Tibial artery (tissue), 4 donors: ENCODE measurements at places on chromosomes 3 and 15.

DNA sequence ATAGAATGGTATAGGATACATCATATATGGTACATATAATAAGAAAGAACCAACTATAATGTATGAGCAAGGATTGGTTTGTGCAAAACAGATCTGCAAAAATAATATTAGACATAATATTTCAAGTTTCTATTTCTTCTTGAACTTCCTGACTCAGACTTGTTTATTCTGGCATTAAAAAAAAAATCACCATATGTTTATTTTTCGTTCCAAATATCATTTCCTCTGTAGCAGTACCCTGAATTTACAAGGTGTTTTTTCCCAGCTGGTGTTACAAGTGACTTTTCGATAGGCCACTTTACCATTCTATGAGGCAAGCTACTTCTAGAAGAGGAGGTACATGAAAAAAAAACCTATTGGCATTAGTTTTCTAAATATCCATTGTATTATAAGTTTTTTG, 785.0 kb downstream of the PDCD6IP start:
- no peak for DNase-seq
- H3K27ac ChIP-seq = no peak overlapping the region
- H3K4me1 ChIP-seq = peaks cover 19% of the 10 kb centered on the region
- H3K4me3 ChIP-seq = no peak overlapping the region
- no peaks in the 10 kb centered on the region for H3K36me3 ChIP-seq
- H3K27me3 ChIP-seq = no peaks in the 10 kb centered on the region

DNA sequence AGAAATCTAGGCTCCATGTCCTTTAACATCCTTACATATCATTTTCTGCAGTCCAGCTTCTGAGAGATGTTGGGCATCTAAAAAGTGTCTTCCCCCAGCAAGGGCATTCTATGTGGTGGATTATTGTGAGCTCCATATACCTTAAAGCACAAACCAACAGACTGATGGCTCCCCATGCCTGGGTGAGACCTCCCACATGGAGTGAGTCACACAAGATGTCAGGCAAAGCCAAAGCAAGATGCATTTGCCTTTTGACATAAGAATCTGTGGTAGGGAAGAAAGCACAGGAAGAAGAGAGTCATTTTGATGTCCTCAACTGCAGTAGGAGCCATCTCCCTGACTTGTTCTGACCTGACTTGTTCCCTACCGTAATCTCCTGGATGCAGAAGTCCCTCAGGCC, 238.7 kb upstream of the EIF1B start:
- no peak for DNase-seq
- H3K27ac ChIP-seq = no peak overlapping the region
- no peaks in the 10 kb centered on the region for H3K27me3 ChIP-seq

GRCh38 chr3:116267116-116267515, 178.2 kb downstream of the LSAMP start:
- DNase-seq = no peak
- no peaks in the 10 kb centered on the region for H3K27me3 ChIP-seq
- H3K27ac ChIP-seq = no peak overlapping the region
- no peak overlapping the region for H3K4me3 ChIP-seq

GRCh38 chr3:10292505-10293419, at the start of gene GHRL:
TSS of gene GHRL (minus strand) at chr3:10292947. CDS start at chr3:10290180, 2,767 bp downstream.
- H3K27ac ChIP-seq = no peak within 1 kb of the TSS
- no peaks in the 10 kb centered on the region for H3K27me3 ChIP-seq
- H3K36me3 ChIP-seq = peaks cover 13% of the 10 kb centered on the region
- DNase-seq = no peak
- H3K4me3 ChIP-seq = no peak within 1 kb of the TSS

GRCh38 chr3:50876947-50877346, 202.2 kb downstream of the DOCK3 start:
- H3K4me1 ChIP-seq = peaks cover 9% of the 10 kb centered on the region
- H3K4me3 ChIP-seq = no peak overlapping the region
- H3K27ac ChIP-seq = no peak overlapping the region
- no peaks in the 10 kb centered on the region for H3K36me3 ChIP-seq
- no peaks in the 10 kb centered on the region for H3K27me3 ChIP-seq

DNA sequence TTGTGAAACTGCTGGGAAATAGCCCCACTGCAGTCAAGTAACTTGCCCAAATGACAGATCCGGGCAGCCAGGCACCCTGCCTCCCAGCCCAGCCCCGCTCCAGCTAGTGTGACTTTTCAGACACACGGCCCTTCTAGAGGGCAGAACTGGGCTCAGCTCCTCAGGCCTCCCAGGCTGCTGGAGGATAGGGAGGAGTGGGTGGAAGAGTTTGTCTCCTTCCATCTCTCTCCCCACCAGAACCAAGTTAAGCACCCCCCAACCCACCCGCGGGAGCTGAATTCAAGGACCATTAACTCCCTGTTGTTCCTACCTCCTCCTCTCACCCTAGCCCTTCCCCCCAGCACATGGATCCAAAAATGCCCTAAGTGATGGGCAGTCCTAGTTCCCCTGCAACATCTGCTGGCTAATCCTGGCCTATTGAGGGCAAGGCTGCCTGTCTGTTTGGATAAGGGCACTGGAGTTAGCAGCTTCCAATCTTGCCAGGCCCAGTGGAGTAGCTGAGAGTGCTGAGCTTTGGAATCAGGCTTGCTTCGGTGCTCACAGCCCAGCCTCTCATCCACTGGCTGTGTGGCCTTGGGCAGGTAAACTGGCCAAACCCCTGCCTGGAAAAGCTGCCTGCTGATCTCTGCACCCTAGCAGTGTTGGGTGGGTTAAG, 3.1 kb downstream of the CCDC33 start:
- H3K27ac ChIP-seq = peak overlapping the region; percentile 25
- DNase-seq = no peak

DNA sequence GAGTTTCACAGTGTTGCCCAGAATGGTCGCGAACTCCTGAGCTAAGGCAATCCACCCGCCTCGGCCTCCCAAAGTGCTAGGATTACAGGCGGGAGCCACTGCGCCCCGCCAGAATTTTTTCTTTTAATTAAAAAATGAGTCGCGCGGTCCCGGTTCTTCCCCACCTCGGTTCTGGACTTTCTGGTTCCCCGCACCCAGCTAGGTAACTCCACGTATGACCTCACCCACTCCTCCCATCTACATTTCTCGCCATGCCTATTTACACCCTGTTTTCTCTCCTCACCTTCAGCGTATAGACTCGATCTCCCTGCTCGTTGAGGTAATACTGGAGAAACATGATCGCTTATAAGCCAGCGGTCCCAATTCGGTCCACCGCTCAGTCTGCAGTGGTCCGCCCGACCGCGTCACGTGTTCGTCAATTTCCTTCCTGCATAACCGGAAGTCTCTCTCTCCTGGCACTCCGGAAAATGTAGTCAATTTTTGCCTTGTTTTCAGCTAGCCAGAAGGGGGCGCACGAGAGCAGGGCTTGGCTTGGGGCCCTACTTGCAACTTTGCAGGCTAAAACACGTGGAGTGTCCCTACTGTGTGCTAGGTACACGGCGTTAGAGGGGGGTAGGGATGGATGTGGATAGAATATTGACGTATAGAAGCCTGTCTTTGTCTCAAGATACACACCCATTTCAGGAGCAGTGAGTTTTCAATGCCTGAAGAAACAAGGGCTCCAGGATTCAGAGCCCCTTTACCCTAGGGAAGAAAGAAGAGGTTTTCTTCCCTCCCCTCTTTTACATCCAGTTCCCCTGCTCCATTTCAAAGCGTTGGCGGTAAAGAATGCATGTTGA, at the start of the genes NOP10 and NUTM1:
NOP10 (minus strand) TSS at position 400 of the 839 bp plus-strand sequence; CDS start at position 337, 63 bp downstream.
NUTM1 (plus strand) TSS at position 579 of the 839 bp plus-strand sequence. CDS start 382 bp downstream, outside the sequence.
- peaks cover 8% of the 10 kb centered on the region for H3K4me1 ChIP-seq
- DNase-seq = peak; percentile 93
- H3K4me3 ChIP-seq = peak within 1 kb of the TSS; percentile 74
- no peaks in the 10 kb centered on the region for H3K27me3 ChIP-seq
- peak within 1 kb of the TSS; percentile 84 for H3K27ac ChIP-seq
- no peaks in the 10 kb centered on the region for H3K36me3 ChIP-seq

- H3K36me3 ChIP-seq = no peaks in the 10 kb centered on the region
- H3K4me1 ChIP-seq = peaks cover 48% of the 10 kb centered on the region
- H3K27me3 ChIP-seq = no peaks in the 10 kb centered on the region
- DNase-seq = peak; percentile 44
- H3K27ac ChIP-seq = peak overlapping the region; percentile 85
Measured at GRCh38 chr3:72171463-72171881, 386.5 kb upstream of the PROK2 start.

- no peaks in the 10 kb centered on the region for H3K27me3 ChIP-seq
- no peak overlapping the region for H3K4me3 ChIP-seq
- no peak overlapping the region for H3K27ac ChIP-seq
- H3K4me1 ChIP-seq = no peaks in the 10 kb centered on the region
- no peak for DNase-seq
- H3K36me3 ChIP-seq = no peaks in the 10 kb centered on the region
Measured at GRCh38 chr3:167572991-167573390, 80.8 kb downstream of the WDR49 start.

- no peaks in the 10 kb centered on the region for H3K36me3 ChIP-seq
- no peak for DNase-seq
- H3K4me3 ChIP-seq = no peak overlapping the region
Measured at GRCh38 chr3:195077611-195078540, 193.1 kb downstream of the XXYLT1 start.

- no peaks in the 10 kb centered on the region for H3K36me3 ChIP-seq
- no peaks in the 10 kb centered on the region for H3K4me1 ChIP-seq
- H3K27ac ChIP-seq = no peak overlapping the region
- no peak overlapping the region for H3K4me3 ChIP-seq
- peaks cover 8% of the 10 kb centered on the region for H3K27me3 ChIP-seq
- DNase-seq = no peak
Measured at GRCh38 chr15:96494505-96494904, 164.0 kb downstream of the NR2F2 start.

DNA sequence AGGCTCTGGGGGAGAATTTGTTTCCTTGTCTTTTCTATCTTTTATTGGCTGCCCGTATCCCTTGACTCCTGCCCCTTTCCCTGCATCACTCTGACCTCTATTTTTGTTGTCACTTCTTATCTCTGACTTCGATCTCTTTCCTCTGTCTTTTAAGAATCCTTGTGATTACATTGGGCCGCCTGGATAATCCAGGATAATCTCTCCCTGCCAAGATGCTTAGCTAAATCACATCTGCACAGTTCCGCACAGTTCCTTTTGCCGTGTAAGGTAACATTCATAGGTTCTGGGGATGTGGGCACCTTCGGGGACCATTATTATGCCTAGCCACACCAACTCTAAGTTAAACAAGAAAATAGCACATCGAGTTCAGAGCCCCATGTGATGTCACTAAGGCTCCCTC, 103.0 kb upstream of the DPPA4 start:
- H3K4me1 ChIP-seq = no peaks in the 10 kb centered on the region
- DNase-seq = no peak
- no peak overlapping the region for H3K4me3 ChIP-seq
- H3K36me3 ChIP-seq = no peaks in the 10 kb centered on the region
- H3K27ac ChIP-seq = no peak overlapping the region
- H3K27me3 ChIP-seq = no peaks in the 10 kb centered on the region

GRCh38 chr3:53821631-53822121, 24.5 kb downstream of the CHDH start:
- peak; percentile 27 for DNase-seq
- no peaks in the 10 kb centered on the region for H3K4me1 ChIP-seq
- H3K27me3 ChIP-seq = no peaks in the 10 kb centered on the region
- H3K4me3 ChIP-seq = no peak overlapping the region

DNA sequence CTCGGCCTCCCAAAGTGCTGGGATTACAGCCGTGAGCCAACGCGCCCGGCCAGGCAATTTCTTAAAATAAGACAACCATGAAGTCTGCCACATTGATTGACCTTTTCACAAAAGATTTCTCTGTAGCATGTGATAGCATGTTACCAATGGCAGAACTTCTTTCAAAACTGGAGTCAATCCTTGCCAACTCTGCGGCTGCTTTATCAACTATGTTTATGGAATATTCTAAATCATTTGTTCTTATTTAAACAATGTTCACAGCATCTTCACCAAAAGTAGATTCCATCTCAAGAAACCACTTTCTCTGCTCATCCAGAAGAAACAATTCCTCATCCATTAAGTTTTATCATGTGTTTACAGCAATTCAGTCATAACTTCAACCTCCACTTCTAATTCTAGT, 9.4 kb downstream of the UBR1 start:
- H3K4me1 ChIP-seq = no peaks in the 10 kb centered on the region
- H3K4me3 ChIP-seq = no peak overlapping the region
- no peaks in the 10 kb centered on the region for H3K27me3 ChIP-seq
- no peak overlapping the region for H3K27ac ChIP-seq

GRCh38 chr15:78065284-78065872, 12.1 kb downstream of the TBC1D2B start:
- H3K36me3 ChIP-seq = no peaks in the 10 kb centered on the region
- H3K4me1 ChIP-seq = peaks cover 100% of the 10 kb centered on the region
- peak overlapping the region; percentile 87 for H3K27ac ChIP-seq
- peak overlapping the region; percentile 22 for H3K4me3 ChIP-seq

- H3K4me3 ChIP-seq = no peak overlapping the region
- no peak overlapping the region for H3K27ac ChIP-seq
- no peaks in the 10 kb centered on the region for H3K4me1 ChIP-seq
- H3K36me3 ChIP-seq = no peaks in the 10 kb centered on the region
- H3K27me3 ChIP-seq = no peaks in the 10 kb centered on the region
Measured at GRCh38 chr3:197547306-197548011, 8.3 kb downstream of the BDH1 start.

DNA sequence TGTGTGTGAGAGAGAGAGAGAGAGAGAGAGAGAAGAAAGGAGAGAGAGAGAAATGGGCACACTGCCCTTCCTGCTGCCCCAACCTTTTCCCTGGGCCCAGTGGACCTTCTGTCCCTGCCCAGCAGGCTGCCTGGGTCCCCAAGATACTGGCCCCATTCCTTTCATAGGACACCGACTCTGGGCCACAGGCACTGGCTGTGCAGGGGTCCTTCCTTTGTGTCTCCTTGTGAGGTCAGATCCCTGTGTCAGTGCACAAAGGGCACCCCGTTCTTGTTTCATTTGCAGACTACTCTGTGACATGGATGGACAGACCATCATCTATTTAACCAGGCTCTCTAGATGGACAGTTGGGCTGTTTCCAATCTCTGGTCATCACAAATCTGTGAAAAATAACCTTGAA, 21.3 kb upstream of the KLF13 start:
- no peak overlapping the region for H3K4me3 ChIP-seq
- H3K36me3 ChIP-seq = no peaks in the 10 kb centered on the region
- DNase-seq = no peak
- H3K27ac ChIP-seq = no peak overlapping the region
- H3K4me1 ChIP-seq = no peaks in the 10 kb centered on the region

- no peaks in the 10 kb centered on the region for H3K4me1 ChIP-seq
- H3K27ac ChIP-seq = no peak overlapping the region
- no peaks in the 10 kb centered on the region for H3K36me3 ChIP-seq
- DNase-seq = no peak
Measured at GRCh38 chr3:839981-840380, 252.8 kb upstream of the CNTN6 start.

- H3K36me3 ChIP-seq = no peaks in the 10 kb centered on the region
- no peak for DNase-seq
- no peak overlapping the region for H3K27ac ChIP-seq
- no peaks in the 10 kb centered on the region for H3K27me3 ChIP-seq
Measured at GRCh38 chr3:40915346-40915865, 283.9 kb upstream of the CTNNB1 start.
